ENCODE measurements at places on chromosomes 5 and 9.
A peak's percentile ranks its signal among the peaks of the same experiment; 100 is the strongest.

- DNase-seq: no peak
Observed at GRCh38 chr5:126100767-126101166, 322.4 kb upstream of the GRAMD2B start.

GRCh38 chr9:69697475-69697874, 25.3 kb upstream of the APBA1 start:
- no peak for DNase-seq

GRCh38 chr9:136011703-136012496, 50.7 kb upstream of the UBAC1 start:
- no peak for DNase-seq

DNA sequence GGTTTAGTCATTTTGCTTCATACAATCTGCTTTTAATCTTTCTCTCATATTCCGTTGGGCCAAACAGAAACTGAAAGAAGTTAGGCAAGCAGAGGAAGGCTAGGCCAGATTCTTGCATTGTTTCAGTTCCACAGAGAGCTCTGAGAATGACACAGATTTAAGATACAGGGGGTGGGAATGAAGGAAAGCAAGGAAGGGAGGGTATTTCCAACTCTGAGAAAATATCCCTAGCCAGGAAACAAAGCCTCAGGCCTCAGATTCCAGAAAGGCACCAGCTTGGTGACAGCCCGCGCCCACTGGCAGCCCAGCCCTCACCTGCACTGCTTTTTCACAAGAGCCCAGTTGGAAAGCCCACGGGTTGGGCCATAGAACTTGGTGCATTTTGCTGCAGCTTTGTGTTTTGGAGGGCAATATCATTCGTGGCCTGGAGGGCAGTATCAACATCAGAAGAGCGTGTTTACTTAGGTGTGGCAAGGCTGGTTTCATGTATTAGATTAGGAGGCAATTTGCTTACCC, 63.5 kb downstream of the ENC1 start:
- DNase-seq: no peak

DNA sequence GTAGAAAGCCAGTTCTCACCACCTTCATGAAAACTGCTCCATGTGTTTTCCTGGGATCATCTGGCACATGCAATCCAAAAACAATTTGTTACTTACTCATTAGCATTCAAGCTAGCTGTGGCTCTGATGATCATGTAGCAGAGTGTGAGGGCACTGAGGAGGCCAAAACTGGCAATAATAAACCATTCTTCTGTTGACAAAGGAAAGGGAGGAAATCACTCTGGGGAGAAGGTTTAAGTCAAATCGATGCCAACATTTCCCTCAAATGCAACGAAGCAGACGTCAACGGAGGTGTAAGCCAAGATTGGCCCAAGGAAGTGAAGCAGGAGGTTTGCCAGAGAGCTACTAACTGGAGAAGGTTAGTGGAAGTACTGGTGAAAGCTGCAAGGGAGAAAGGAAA, 55.7 kb upstream of the TBC1D9B start:
- no peak for DNase-seq

GRCh38 chr5:181051841-181052671, 12.0 kb downstream of the BTNL9 start:
- no peak for DNase-seq

DNA sequence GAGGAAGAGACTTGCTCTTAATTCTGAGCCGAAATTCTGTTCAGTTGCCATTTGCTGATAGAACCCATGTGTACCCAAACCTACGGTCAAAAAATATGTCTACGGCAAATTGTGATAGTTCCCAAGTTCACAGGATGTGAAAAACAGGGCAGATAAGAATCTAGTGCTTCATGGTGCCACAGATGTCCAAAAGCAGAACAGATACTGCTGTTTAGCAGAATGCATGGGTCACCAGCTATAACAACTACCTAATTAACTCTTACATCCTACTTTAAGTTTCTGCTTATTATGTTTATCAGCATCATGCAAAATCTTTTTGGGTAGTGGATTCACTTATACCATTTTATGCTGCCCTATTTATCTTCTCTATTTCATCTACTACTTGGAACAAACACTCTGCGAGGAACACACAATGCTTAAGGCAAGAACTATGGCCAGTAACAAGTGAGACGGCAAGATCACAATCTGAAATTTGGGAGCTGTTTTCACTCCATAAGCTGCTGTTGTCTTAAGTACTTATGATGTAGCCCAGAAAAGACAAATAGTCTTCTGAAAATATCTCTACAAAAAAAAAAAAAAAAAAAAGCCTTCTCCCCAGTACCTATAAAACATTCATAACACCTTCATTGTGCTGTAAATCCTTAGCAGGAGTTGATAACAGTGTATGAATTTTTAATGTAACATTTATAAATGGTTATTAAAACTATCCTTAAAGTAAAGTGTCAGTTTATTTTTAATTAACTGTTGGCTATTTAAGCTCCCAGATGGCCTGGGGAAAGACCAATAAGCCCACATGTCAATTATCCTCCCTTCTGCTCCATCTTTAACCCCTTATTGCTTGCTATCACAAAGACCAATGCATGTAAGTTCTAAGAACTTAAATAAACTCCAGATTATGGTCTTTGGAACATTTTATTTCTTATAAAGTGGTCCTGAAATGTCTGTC, 232.3 kb downstream of the TLR4 start:
- no peak for DNase-seq

DNA sequence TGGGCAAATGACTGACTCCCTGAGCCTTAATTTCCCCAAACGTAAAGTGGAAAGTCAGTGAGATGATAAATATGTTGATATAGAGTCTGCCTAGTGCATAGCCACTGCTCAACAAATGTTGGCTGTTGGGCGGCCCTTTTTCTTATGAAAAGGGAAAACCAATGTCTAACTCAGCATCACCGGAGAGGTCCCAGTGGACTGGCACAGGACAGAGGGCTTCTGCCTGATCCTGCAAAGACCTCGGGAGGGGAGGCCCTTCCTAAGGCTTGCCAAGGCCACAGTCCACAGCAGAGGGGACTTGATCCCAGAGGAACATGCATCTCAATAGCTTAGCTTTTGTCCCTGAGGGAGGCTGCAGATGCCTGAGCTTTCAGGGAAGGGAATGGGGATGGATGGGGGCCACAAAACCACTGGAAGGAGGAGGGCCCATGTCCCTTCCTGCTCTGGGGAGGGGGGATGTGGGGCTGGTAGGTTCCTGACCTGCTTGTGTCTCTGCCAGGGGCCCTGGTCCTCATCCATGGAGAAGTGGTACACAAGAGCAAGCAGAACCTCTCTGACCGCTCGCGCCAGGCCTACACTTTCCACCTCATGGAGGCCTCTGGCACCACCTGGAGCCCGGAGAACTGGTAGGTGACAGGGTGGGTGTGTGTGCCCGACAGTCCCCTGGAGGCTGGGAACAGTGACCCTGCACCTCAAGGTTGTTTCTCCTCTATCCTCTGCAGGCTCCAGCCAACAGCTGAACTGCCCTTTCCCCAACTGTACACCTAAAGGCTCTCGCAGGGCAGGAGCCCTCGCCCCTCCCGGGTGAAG, 6.3 kb downstream of the DOLK start:
- DNase-seq: no peak

- no peak for DNase-seq
Observed at GRCh38 chr9:137499858-137500661, 40.9 kb upstream of the NSMF start.

GRCh38 chr5:132260714-132261551, 3.4 kb downstream of the PDLIM4 start:
- peak; percentile 78 for DNase-seq

DNA sequence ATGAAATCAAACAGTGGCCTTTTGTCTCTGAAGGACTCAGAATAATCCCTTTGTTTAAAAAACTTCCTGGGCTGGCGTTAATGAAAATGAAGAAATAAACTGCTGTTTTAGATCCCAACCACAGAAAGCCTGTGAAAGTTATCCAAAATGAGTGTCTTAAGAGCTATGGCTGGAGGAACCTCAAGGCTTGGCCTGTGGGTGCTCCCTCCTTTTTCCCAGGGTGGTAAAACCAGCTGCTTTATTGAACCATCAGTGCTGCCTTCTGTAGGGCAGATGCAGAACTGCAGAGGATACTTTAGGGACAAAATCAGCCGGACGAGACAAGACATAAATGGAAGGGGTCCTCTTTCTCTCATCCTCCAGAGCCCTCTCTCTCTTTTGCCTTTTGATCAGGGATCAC, 100.9 kb downstream of the SMARCA2 start:
- peak; percentile 13 for DNase-seq

- no peak for DNase-seq
Observed at GRCh38 chr5:113788141-113788655, 274.7 kb downstream of the YTHDC2 start.

DNA sequence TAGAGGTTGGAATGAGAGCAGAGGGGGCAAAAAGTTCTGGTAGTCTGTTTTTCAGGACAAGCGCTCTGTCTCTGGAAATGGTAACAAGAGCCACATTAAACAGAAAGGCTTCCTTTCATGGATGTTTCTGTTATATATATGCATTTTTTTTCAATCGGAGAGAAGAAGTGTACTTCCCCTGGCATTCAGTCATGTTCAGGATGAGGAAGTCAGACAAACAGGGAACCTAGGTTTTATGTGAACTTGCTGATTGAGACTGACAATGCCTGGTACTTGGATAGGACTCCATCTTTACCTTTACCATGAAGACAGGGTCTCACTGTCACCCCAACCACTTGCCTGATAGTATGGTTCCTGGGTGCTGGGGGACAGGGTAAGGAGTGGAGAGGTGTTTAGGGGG, 30.1 kb upstream of the ZBED3 start:
- DNase-seq: no peak

DNA sequence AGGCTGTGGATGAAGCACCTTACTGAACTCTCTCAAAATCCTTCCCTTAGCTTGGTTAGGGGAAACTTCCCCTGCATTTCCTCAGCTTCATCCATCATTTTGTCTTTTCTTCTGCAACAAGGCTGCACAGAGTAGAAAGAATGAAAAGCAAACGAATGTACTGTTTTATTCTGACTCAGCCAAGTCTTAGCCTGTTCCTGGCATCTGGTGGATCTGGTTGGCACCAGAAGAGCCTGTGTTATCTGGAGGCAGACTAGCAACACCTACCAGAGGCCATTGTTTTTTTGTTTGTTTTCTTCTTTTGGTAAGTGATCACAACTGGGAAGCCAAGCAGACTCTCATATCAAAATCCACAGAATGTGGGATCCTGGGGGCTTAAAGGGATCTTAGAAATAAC, 200.7 kb downstream of the FANCC start:
- no peak for DNase-seq

DNA sequence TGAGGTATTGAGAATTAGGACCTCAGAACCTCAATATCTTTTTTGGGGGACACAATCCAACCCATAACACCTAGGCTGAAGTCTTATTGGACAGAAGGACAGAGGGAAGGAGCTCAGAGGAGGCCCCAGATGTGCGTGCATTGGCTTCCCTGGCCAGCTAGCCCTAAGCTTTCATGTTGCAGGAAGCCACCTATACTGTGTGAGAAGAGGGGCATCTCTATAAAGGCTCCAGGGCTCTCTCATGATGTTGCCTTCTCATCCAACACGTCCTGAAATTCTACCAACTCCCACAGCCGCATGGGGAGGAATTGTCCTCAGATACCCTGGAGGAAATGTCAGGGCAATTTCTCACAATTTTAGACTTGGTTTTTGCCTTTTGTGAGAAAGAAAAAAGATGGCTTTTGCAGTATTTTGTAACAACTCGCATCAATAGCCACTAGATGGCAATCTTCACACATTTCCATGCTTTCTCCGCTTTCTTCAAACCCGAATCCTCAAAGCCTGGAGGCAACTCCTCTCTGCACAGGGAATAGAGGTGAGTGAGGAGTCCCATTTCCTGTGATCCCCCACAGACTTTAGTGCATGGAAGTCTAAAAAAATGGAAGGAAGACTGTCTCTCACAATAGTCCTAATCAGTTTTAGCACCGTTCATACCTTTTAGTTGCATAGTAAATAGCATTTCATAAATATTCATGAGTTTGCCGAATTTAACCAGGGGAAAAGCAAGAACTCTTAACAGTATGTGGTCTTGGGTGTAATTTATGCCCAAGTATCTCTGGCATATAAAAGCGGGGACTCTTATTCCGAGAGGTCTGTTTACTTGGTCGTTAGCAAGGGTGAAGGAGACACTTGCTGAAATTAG, 7.4 kb upstream of the PPP3R2 start:
- DNase-seq: no peak

DNA sequence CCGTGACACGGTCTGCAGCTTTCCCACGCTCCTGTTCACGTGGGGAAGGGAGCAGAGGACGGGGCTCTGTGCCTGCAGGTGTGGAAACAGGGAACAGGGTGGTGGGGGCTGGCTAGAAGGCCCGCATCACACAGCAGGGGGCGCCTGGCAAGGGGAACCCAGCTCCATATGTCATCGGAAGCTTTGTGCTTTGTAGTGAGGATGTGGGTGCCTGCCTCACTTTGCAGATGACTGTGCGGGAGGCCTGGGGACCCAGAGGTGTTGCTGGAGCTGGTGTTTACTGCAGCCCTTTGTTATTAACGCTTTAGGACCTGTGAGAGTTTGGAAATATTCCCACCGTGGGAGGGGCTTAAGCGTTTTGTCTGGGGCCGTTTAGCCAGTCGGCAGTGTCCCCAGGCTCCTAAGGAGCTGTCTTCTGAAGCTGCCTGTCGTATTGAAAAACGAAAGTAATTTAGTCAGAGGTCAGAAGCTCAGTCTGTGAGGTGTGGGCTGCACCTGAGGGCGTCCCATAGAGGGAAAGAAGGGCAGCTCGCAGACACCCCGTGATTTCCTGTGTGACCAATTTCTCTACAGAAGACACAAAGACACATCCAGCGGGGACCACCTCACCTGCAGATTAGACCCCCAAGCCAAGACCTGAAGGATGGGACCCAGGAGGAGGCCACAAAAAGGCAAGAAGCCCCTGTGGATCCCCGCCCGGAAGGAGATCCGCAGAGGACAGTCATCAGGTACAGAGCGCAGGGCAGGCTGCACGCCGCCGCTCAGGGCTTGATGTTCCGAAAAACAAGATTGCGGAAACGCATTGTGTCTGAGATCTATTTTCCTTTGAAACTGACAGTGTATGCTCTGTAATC, 9.1 kb downstream of the MAN1B1 start:
- DNase-seq: peak; percentile 88

GRCh38 chr9:93035821-93036351, 22.6 kb upstream of the SUSD3 start:
- DNase-seq: no peak

GRCh38 chr9:93673839-93674334, 97.5 kb downstream of the PHF2 start:
- peak; percentile 1 for DNase-seq

- DNase-seq: no peak
Observed at GRCh38 chr9:121459513-121459912, 40.1 kb downstream of the GGTA1 start.

DNA sequence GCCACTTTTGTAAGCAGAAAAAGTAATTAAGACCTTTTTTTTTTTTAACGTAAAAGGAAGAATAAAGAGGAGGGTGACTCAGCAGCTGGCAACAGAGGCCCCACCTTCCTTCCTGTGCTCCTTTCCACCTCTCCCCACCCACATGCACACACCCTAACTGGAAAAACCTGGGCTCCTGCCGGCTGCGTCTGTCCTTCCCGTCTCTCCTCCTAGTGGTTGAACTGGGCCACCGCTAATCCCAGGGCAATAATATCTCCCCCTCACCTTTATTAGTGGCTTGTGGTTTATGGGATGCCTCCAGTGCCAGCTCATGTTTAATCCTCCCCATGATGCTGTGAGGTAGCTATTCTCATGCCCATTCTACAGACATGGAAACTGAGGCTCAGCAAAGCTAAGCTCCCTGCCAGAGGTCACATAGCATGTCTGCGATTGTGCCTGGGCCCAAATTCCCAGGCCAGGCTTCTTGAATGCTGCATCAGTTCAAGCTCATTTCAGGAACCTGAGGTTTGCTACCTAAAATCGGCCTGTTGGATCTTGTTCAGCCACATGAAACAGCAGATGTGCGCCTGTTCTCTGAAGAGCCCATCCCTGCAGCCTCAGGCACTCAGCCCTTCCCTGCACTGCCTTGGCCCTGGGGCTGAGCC, 60.9 kb upstream of the IL17B start:
- peak; percentile 17 for DNase-seq

Measured in stimulated activated naive CD8-positive, alpha-beta T cell treated with anti-CD3 and anti-CD28 coated beads, Interleukin-15, Interleukin-2, amounts not matched to agents 100 U/mL and 50 U/mL, for 24 hours (primary cell).